Stimulated activated CD8-positive, alpha-beta memory T cell treated with anti-CD3 and anti-CD28 coated beads, Interleukin-4, amount 100 ng/mL, for 4 hours (primary cell): ENCODE measurements at places on chromosomes 7 and 10.

DNA sequence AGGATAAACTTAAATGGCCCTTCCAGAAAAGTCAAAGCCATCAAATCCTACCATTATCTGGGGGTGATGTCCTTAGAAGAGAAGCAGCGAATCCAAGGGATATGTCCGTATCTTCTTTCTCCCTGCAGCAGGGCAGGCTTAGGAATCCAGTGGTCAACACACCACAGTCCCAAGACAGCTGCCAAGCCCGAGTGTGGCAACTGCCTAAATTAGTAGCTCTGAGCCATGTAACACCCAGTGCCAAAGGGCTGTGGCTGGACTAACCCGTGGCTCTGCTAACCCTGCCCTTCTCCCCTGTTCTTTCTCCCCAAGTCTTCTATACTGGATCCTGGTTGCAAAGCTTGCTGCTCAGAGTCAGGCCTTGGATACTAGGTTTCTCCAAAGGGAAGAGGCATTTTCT is 74.8 kb downstream of the CDK1 start:
- DNase-seq = no peak

GRCh38 chr7:9961161-9961922 is 1012.3 kb upstream of the PHF14 start:
- no peak for DNase-seq

- no peak for DNase-seq
Observed at GRCh38 chr7:128763541-128763940, 12.1 kb downstream of the OPN1SW start.

DNA sequence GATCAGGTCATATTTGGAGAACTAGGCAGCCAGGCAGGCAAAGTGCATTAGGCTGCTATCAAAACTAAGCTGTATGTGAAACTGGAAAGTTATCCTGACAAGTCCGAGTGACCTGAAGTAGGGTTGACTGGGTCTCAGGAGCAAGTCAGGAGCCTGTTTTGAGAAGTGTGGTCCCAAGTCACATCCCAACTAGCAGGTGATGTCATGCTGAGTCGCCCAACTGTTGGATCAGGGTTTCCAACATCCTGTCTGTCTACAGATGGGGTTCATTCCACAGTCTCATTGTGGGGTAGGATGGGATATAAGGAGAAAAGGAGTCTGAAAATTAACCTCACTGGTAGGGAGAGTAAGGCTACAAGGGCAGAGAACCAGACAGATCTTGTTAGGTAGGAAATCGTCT is 27.0 kb downstream of the SLC26A4 start:
- no peak for DNase-seq

- no peak for DNase-seq
Observed at GRCh38 chr7:104998040-104998752, 15.8 kb upstream of the KMT2E start.

- no peak for DNase-seq
Observed at GRCh38 chr7:55092975-55093373, 74.2 kb downstream of the EGFR start.

GRCh38 chr10:78178940-78179339 is 145.3 kb downstream of the RPS24 start:
- DNase-seq = no peak

DNA sequence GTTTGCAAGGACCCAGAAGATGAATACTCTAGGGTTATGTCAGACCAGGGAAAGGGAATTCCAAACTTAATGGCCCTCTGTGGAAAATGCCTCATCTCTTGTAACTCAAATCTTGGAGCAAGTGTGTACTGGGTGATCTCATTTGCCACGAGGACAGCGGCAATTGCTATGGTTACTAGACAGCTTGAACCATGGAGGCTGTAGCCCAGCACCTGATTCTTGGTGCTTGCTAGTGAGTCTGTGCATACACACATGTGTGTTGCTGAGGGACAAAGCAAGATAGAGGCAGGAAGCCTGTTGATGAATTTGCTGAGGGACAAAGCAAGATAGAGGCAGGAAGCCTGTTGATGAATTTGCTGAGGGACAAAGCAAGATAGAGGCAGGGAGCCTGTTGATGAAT is 58.6 kb upstream of the FEZF1 start:
- DNase-seq = no peak

DNA sequence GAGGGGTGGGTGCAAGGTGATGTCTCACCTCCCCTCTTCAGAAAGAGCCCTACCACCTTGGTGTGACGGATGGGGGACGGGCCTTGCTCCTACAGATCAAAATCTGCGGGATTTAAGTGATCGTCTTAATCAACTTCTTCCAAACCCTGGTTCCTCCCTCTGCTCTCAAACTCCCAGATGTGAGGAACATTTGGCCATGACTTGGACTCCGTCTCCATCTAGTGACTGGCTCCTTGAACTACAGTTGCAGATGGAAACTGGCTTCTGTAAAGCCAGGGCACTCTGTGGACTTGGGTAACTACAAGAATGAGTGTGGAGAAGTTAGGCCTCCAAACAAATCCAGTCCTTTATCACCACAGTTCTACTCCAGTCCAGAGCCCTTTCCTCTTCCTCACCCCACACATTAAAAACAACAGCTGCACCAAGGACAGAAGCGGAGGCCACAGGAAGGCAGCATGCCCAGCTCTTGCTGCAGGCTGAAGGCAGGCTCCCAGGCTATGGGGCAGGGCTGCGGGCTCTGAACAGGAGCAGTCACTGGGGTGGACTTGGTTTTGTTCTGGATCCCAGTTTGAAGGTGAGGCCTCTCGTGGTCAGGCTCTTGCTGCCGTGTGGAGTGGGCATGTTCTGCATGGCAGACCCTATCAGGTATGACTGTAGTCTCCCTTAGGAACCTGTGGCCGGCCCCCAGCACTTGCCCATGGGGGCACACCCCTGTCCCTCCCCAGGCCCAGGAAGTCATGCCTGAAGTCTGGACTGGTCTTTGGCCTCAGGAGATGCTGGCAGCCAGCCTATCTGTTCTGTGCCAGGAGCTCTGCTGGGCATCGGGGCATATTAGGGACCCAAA is 79.4 kb downstream of the VWC2 start:
- no peak for DNase-seq

GRCh38 chr7:141043616-141044015 is 28.9 kb upstream of the MRPS33 start:
- DNase-seq = no peak

DNA sequence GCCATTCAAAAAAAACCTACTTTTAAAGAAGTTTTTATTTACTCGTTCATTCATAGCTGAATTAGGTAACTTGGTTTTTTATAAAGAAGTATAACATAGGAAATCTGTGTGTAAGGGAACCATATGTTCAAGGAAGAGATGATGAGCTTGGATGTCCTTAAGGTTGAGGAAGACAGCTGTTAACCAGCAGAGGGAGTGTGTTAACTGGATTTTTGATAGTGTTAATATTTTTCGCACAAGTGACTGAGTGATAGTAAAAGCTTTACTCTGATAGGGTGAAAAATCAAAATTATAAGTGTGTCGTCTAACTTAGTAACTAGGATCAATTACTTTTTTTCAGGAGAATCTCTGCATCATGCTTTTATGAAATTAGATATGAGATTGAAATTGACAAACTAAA is 134.7 kb downstream of the ARL5B start:
- no peak for DNase-seq

DNA sequence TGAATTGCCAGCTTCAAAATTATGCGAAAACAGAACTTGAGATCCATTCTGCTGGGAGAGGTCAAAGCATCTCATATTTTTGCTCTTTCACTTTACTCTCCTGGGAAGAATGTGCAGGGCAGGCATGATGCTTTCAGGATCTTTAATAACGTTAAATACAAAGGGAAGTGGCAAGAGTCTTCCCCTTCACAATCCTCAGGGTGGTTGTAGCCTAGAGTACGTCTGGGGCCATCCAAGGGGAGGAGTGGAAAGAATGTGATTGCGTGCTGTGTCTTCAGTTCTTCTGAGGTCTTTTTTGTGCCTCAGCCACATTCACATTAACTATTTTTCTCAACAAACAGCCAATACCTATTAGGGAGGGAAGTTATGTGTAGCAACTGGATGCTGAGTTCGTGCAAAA is 207.3 kb downstream of the HGF start:
- DNase-seq = no peak

GRCh38 chr7:5598769-5599371 is 175.2 kb upstream of the TNRC18 start:
- no peak for DNase-seq

DNA sequence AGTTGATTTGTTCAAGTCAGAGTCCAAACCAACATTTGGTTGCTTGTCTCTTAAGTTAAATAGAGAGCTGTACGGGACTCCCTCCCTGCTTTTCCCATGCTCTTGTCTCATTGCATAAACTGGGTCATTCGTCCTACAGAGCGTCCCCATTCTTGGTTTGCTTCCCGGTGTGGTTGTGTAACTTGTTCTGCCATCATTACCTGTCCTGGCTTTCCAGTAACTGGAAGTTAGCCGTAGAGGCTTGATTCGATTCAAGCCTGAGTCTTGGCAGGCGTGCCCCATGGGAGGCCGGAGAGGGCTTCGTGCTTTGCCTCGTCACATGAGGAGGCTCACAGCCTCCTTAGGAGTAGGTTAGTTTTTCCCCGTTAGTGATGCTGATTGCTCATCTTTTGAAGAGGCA is 40.2 kb downstream of the FBH1 start:
- DNase-seq = no peak

DNA sequence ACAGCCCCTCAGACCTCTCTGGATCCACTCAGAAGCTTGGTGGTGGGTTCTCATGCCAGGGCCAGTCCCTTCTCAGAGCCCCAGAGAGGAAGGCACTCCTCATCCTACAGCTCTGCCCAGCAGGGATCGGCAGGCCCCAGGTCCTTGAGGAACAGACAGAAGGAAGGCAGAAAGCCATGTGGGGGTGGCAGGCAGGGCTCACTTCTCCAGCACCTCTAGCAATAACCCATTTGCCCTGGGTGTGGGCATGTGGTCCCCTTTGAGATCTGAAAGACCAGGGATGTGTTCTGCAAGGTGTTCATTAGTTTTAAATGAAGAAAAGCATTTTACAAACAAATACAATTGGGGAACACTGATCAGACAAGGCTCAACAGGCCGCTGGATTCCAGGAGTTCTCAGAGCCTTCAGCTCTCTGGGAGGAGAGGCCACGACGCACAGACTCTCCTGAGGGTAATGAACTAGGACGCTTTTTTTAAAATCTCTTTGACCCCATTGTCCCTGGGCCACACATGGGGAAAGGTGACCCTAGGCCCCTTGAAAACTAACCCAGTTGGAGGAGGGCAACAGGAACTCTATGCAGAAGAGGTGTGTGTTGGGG is 40.6 kb downstream of the LDB3 start:
- no peak for DNase-seq

- no peak for DNase-seq
Observed at GRCh38 chr7:101900103-101900502, 82.7 kb downstream of the CUX1 start.

DNA sequence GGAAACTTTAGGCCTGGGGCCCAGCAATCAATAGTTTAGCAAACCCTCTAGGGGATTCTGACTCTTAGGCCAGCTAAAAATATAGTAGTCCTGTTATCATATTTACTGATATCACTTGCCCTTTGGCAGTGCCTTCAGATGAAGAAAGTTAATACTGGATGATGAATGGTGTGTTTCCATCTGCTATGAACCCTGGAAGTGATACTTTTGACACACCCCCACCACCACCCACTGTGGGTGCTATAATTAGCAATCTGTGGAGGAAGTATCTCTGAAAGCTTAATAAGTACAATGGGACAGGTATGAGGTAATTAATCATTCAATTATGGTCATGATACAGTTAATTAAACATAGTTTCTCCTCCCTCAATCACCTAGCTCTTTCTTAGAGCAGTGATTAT is 90.4 kb upstream of the LRRTM3 start:
- no peak for DNase-seq

- DNase-seq = no peak
Observed at GRCh38 chr7:132430041-132430855, 146.0 kb downstream of the PLXNA4 start.

GRCh38 chr7:20839987-20840386 is 53.3 kb upstream of the SP8 start:
- no peak for DNase-seq

GRCh38 chr7:158543840-158544239 is 43.8 kb downstream of the PTPRN2 start:
- DNase-seq = no peak

GRCh38 chr10:97081621-97082235 is 104.0 kb downstream of the SLIT1 start:
- no peak for DNase-seq

DNA sequence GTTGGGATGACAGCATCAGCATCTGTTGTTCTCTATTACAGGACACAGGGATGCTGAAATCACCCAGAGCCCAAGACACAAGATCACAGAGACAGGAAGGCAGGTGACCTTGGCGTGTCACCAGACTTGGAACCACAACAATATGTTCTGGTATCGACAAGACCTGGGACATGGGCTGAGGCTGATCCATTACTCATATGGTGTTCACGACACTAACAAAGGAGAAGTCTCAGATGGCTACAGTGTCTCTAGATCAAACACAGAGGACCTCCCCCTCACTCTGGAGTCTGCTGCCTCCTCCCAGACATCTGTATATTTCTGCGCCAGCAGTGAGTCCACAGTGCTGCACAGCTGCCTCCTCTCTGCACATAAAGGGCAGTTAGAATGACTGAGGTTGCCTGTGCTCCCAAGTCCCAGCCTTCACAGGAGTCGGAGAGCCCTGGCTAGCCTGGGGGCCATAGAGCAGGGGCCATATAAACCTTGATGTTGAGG is 142.2 kb upstream of the PRSS58 start:
- DNase-seq = no peak

GRCh38 chr7:114631249-114631822 is 216.7 kb downstream of the FOXP2 start:
- DNase-seq = no peak

- no peak for DNase-seq
Observed at GRCh38 chr10:17652585-17652984, 8.6 kb downstream of the STAM start.

GRCh38 chr7:119713606-119714005 is 559.4 kb upstream of the KCND2 start:
- no peak for DNase-seq

DNA sequence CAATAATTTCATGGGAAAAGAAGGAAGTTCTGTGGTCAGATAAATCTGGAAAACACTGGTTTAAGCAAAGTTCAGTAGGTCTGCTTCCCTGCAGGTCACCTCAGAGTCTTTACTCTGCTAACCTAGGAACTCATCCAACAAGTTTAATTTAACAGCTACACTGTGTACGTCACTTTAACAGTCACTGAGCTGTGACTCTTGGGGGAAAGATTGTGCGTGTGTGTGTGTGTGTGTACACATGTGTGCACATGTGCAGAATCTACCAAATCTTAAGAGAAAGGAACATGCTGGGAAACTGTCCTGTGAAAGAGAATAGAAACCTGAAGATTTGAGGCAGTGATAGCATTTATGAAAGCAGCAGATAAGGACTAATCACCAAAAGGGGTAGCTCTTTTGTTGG is 62.6 kb downstream of the IKZF1 start:
- no peak for DNase-seq
